NAMALWA (cell line): ENCODE measurements at places on chromosomes 1 and 21.

DNA sequence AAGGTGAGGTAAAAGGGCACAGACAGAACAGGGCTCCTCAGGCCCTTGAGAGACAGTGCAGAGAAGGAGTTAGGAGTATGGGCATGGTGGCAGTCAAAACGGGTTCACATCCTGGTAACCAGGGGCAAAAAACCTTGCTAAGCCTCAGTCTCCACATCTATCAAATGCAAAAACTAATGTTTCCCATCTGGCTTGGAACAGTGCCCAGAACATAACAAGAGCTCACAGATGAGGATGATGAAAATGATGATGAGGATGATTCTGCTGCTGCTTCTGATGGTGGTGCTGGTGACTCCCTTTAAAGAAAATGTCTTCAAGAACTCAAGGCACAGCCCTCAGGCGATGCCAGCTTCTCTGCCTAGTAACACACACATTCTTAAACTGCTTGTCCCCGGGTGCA is 24.1 kb downstream of the HHIPL2 start:
- no peak for DNase-seq

DNA sequence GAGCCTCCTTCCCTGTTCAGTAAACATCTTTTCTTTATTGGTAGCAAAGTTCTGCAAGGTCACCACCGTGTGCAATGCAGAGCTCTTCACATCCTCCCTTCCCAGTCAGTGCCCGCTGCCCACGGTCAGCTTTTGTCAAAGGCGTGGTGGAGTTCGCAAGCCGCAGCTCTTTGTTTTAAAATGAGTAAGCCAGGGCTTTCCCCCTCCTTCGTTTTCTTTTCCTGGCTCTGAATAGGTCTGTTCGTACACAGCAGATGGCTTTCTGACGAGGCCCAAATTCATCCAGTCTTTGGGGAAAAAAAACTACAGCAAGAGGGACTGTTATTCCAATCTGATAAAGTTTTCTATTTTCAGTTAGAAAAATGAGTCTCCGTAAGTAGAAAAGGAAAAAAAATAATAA is 153.2 kb downstream of the LRIG2 start:
- DNase-seq: no peak

GRCh38 chr1:66503841-66504470 is 30.0 kb upstream of the SGIP1 start:
- DNase-seq: peak; percentile 74

DNA sequence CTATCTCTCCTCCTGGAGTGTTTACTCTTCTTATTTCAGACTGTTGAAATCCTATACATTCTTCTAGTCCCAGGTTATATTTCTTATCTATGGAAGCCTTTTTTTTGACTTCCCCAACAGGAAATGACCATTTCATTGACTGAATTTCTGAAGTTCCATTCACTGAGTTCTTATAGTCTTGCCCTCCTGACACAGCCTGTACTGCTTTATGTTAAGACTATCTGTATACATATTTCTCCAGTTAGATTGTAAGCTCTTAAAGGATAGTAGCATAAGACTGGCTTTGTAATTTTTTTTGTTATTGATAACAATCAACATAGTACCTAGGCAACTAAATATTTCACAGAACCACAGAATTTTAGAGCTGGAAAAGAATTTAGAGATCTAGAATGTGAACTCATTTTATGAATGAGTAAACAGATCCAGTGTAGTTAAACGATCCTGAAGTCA is 14.9 kb upstream of the MACF1 start:
- DNase-seq: no peak

GRCh38 chr1:178847396-178847849 is 23.5 kb downstream of the ANGPTL1 start:
- DNase-seq: no peak

DNA sequence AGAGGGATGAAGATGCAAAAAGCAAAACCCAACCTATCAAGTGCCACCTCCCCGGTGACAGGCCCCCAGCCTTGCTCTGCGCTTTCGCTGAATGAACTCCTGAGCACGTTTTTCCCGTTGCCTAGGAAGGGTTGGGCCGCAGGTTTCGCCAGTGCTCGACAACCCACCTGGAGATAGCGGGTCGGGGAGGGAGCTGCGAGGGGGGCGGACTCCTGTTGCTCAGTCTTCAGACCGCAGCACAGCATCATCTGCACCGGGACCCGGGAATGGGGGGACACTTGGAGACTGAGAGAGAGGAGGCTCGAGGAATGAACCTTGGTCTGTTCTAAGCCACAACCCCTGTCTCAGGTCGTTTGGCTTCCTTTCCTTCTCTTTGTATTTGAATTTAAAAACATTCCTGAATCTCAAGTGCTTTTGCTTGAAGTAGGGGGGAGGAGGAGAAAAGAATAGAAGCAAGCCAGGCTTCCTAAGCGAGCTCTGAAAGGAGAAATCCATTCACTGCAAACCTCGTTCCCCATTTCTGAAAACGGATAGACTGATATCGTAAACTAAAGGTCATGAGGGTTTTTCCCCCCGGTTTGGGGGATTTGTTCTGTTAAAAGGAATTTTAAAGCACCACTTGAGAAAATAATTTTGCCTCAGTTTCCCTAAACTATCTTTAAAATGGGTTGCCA is 1.2 kb downstream of the AK5 start:
- no peak for DNase-seq

DNA sequence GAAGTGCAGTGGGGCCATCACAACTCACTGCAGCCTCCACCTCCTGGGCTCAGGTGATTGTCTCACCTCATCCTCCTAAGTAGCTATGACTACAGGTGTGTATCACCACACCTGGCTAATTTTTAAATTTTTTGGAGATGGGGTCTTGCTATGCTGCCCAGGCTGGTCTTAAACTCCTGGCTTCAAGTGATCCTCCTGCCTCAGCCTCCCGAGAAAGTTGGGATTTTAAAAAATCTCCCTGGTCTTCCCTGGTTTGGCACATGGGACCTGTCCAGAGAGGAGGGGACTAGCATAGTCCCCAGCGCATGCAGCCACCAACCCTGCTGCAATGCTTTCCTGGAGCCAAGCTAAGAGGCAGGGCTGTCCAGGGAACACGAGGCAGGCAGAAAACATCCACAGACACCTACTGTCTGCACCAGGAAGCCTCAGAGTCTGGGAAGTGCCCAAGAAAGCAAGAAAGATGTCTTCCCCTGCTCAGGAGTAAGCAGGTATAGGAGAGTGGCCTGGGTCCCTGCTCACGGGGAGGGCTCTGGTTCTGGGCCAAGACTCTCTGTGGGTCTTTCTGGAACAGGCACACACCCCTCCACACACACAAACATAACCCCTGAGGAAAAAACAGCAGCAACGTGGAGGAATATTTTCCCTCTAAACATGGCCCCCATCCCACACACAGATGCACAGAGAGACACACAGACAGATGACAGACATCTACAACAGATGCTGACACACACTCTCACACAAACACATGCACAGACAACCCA is 30.8 kb downstream of the ECE1 start:
- DNase-seq: no peak

GRCh38 chr1:36910886-36911540 is 123.3 kb downstream of the GRIK3 start:
- DNase-seq: no peak

DNA sequence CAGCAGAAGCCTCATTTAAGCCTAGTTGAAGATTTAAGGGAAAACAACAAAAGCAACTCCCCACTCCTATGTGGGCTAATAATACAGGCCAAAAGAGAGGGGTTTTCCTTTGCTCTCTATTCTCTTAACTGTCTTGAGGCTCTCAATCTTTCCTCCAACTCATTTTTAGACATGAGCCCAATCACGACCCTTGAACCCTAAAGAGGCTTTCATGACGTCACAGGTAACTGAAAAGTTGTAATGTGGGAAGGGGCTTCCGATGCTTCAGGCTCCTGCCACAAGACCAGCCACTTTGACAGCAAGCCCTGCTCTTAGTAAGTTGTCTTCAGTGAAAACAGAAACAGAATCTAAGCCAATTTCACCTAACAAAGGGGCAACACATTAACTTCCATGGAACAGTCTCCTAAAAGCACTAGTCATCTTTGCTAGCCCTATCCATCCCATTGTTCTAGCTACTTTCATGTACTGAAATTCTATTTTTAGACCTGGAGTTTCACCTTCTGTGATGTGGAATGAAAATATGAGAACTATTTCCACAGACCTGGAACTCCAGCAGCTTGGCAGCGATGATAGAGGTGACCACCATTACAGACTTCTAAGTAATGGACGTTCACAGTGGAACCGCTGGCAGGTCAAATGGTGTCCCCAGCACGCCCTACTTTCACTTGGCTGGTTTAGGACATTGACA is 36.3 kb downstream of the GPR161 start:
- DNase-seq: no peak

- DNase-seq: no peak
Observed at GRCh38 chr1:148315071-148315811, 163.2 kb upstream of the NBPF11 start.

DNA sequence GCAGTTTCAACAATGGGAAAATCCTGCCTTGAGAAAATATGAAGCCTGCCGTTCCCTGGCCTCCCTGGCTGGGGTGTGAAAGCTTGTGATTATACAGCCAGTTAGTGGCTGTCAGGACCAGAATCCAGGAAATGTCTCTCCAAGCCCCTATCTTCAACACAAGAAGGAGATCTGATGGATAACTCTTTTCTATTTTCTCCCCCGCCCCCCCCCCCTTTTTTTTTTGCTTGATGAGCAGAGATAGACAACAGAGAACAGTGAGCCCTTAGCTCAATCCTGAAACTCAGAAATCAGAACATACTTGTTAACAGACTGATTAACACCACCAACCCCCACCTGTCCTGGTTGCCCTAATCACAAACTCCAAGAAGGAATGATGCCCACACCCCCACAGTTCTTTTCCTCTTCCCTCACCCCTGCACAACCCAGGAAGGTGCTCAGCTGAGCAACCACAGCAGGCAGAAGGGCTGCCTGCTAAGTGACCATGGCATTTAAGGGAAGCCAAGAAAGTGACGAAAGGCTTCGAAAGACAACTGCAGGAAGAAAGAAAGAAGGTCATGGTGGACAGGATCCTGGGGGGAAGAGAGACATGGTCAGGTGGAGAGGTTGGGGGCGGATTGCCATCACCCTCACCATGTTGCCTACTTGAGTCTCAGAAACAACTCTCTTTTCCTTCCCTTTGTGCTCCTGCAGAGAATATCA is 12.3 kb upstream of the DENND2D start:
- DNase-seq: no peak

- no peak for DNase-seq
Observed at GRCh38 chr1:30879940-30880677, 28.4 kb downstream of the SDC3 start.

DNA sequence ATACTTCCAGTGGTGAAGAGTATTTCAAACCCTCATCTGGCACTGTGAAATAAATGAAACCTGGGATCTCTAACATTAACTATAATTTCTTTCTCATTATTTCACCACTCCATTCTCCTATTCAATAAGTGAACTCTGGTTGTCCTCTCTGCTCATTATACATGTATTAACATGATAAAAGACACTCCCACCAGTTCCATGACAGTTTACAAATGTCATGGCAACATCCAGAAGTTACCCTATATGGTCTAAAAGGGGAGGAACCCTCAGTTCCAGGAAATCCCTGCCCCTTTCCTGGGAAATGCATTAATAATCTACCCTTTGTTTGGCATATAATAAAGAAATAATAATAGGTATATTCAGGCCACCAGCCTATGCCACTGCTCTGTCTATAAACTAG is 62.7 kb upstream of the BRINP3 start:
- no peak for DNase-seq

DNA sequence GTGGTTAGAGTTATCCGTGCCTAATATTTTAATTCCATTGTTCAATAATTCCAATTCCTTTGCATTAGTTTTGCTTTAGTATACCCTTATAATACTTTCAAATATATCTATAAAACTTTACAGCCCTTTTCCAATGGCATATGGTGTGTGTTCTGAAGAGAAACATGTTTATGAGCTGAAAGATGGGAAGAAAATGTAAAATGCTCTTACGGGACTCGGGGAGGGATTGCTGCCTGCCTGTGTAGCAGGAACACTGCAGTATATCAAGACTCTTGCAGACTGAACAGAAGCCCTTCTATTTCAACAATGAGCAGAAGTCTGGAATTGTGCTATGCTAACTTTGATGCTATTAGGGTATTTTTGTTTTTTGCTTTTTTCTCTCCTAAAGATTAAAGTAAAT is 406.8 kb downstream of the PTBP2 start:
- no peak for DNase-seq

DNA sequence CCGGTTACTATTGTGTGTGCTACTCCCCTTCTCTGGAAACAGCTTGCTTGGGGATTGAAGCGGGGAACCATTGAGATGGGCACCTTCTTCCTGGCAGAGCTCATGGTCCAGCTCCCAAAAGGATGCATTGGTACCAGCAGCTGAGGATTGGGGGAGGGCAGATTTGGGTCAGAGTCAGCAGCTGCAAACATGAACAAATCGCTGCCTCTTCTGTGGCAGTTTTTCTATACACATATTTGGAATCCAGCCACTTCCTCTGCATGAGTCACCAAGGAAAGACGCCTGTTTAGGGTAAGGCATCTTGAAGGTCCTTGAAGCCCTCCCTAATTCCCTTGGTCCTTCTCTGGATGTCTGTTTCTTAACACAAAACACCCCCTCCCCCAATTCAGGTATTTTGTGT is 104.7 kb downstream of the DAB1 start:
- no peak for DNase-seq

DNA sequence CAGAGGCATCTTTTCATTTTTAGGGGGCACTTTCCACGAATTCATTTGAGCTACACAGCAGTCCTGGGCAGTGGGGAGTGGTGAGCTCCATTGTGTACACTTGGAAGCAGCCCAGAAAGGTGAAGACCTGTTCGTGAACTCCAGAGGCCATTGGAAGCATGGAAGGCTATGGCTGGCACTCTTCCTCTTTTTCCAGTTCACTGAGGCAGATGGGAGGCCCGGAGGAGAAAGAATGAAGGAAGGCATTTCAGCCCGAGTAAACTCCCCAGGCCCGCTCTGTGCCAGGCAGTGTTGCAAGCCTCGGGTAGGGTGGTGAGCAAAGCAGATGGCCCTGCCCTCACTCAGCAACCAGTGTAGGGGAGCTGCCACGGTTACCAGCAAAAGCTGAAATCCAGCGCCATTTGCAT is 673 bp upstream of the DHCR24 start:
- no peak for DNase-seq

GRCh38 chr1:90443354-90443753 is 273.7 kb downstream of the BARHL2 start:
- DNase-seq: no peak

- no peak for DNase-seq
Observed at GRCh38 chr1:161080441-161081405, 8.6 kb downstream of the NECTIN4 start.

GRCh38 chr1:87123610-87124009 is 205.1 kb upstream of the LMO4 start:
- DNase-seq: no peak

- DNase-seq: no peak
Observed at GRCh38 chr1:119960501-119960900, 64.2 kb upstream of the ADAM30 start.

GRCh38 chr1:157673008-157673407 is 27.6 kb downstream of the FCRL3 start:
- no peak for DNase-seq

- DNase-seq: no peak
Observed at GRCh38 chr1:244216836-244217235, 165.8 kb downstream of the ZBTB18 start.

GRCh38 chr1:2175681-2176454 is 18.7 kb downstream of the FAAP20 start:
- no peak for DNase-seq

- DNase-seq: peak; percentile 23
Observed at GRCh38 chr1:27727126-27727525, 1.4 kb downstream of the FAM76A start.

- DNase-seq: no peak
Observed at GRCh38 chr1:210259561-210259960, 27.0 kb downstream of the SERTAD4 start.

GRCh38 chr21:15761507-15762100 is 31.8 kb downstream of the USP25 start:
- no peak for DNase-seq

GRCh38 chr1:3323021-3323795 is 131.3 kb upstream of the ARHGEF16 start:
- no peak for DNase-seq
